H1 (cell line): ENCODE measurements at places on chromosomes 7 and 10. TPM values are rescaled to one million over a fixed set of nuclear protein-coding genes. Genes with fewer than 3 reads are reported as not detected.
A peak's percentile ranks its signal among the peaks of the same experiment; 100 is the strongest.

- no peaks in the 10 kb centered on the region for H3K36me3 ChIP-seq
- DNase-seq: no peak
- H3K27me3 ChIP-seq: no peaks in the 10 kb centered on the region
- H3K4me3 ChIP-seq: no peak overlapping the region
- H3K27ac ChIP-seq: no peak overlapping the region
These were observed 16.4 kb upstream of the ABCA13 start for GRCh38 chr7:48154792-48155413.

DNA sequence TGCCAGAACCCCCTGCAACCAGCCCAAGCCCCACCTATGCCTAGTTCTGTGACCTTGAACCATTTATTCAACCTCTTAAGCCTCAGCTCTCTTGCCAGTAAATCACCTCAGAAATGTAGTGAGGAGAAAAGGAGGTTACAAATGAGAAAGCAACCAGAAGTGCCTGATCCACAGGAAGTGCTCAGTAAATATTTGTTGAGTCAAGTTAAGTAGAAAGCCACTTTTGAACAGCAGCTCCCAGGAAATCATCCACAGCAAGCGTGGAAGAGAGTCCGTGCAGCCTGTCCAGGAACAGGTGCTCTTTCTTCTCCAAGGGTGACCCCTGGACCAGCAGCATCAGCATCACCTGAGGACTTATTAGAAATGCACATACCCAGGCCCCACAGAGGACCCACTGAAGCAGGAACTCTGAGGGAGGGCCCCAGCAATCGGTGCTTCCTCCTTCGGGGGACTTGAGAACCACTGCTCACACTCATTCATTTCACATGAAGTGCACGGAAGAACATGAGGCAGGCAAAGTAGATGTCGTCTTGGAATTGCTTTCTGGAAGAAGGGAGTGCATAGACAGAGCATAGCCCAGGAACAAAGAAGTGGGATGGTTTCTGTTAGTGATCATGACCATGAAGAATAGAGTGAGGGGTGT lies 6.3 kb upstream of the C10orf71 start:
- no peak for DNase-seq
- no peaks in the 10 kb centered on the region for H3K27me3 ChIP-seq
- no peaks in the 10 kb centered on the region for H3K36me3 ChIP-seq
- no peak overlapping the region for H3K27ac ChIP-seq

DNA sequence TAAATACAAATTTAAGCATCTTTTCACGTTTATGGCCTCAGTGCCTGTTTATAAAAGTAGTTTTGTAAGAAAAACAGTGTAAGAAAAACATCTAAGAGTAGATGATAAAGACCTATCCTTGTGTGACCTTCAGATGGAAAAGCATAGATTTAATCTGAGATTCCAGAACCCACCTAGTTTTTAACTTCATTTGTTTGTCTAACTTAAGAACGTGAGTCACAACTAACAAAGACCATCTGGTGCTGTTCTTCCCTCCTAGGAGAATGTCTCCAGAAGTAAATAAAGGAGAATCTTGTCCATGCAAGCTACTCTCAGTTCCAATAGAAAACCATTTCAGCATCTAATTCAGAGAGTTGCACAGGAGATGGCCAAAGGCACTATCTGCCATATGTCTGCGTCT lies 265.4 kb upstream of the C7orf33 start:
- no peak overlapping the region for H3K27ac ChIP-seq
- no peak for DNase-seq
- no peaks in the 10 kb centered on the region for H3K4me1 ChIP-seq
- no peaks in the 10 kb centered on the region for H3K27me3 ChIP-seq
- no peaks in the 10 kb centered on the region for H3K36me3 ChIP-seq

DNA sequence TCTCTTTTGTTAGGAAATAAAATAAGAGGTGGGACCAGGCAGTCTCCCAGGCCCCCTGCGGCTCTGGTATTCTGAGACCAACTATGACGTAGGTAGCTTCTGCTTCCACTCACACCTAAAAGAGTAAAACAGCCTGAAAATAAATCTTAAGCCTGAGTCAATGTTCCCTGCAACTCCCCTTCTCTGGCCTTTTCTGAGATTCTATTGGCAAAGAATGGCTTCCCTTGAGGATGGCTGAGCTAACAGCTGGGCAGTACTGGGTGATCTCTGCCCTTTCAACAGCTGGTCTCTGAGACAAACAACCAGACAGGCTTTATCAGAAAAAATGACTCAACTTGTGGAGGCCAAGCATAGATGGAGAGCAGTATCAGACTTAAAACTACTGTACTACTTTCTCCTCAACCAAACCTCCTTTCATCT lies 58.7 kb downstream of the CREB3L2 start:
- no peak overlapping the region for H3K27ac ChIP-seq
- no peaks in the 10 kb centered on the region for H3K27me3 ChIP-seq
- H3K36me3 ChIP-seq: no peaks in the 10 kb centered on the region; the same call in 1 of the 2 replicates
- no peak for DNase-seq
- H3K4me3 ChIP-seq: no peak overlapping the region
- no peaks in the 10 kb centered on the region; the same call in 1 of the 2 replicates for H3K4me1 ChIP-seq

- peaks cover 11% of the 10 kb centered on the region; the same call in 1 of the 2 replicates for H3K27me3 ChIP-seq
- no peaks in the 10 kb centered on the region for H3K36me3 ChIP-seq
- DNase-seq: no peak
- H3K27ac ChIP-seq: no peak overlapping the region
- H3K4me1 ChIP-seq: peaks cover 31% of the 10 kb centered on the region
- no peak overlapping the region for H3K4me3 ChIP-seq
These were observed 59.8 kb downstream of the C10orf105 start for GRCh38 chr10:71659737-71660136.

DNA sequence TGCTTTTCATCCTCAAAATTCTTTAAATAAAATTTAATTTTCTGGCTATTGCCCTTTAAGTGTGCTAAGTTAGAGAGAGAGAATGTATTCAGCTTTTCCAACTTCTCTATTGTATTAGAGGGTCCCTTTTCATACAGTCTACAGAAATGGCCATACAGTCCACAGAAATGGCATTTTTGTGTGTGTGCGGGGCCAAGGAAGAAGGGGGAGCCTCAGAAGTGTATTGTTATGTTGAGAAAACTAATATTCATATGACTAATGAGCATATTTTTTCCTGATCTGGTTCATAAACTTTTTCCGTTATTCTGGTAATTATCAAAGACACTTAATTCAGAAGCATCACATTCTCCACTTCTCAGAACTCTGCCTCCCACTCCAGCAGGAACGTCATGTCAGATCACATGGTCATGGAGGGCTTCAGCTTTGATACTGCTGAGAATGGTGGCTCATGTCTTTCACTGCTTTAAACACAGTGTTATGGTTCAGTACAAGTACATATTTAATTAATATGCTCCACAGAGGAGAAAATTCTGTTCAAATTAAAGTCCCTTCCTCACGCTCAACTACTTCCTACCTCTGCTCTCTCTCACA lies 37.1 kb downstream of the ELMO1 start:
- H3K4me1 ChIP-seq: no peaks in the 10 kb centered on the region; the same call in 1 of the 2 replicates
- no peak overlapping the region for H3K27ac ChIP-seq
- H3K36me3 ChIP-seq: no peaks in the 10 kb centered on the region
- no peak overlapping the region for H3K4me3 ChIP-seq

DNA sequence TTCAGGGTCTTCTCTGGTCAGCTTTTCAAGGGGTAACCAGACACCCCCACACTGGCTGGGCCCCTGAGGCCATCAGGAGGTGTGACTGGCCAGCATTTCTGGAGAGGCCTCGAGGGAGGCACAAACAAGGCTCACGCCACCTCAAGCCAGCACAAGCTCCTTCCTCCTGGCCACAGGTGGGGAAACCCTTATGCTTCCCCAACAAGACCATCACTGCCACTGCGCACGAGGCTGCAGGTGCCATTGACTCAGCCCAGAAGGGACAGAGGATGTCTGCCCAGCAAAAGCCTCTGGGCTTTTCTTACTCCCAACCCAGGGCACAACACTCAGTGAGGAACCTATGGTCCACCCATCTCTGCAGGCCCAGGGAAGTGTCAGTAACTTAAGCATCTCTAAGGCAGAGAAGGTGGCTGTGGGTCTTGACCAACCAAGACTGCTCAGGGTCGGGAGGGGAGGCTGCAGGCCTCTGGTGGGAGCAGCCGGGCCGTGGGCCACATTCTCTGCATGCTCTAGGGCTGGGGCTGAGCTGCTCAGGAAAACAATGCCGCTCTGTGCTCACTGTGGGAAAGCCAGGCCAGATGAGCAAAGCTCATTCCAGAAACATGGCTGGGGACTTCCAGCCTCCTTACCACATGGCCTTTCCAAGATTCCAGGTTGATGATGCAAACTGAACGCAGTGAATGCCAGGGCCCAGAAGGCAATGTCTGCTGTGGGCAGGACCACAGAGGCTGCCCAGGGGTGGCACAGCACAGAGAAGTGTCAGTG lies 24.2 kb upstream of the RASSF4 start:
- peak; percentile 29 for DNase-seq
- no peaks in the 10 kb centered on the region for H3K27me3 ChIP-seq
- no peak overlapping the region for H3K4me3 ChIP-seq
- H3K4me1 ChIP-seq: peaks cover 1% of the 10 kb centered on the region; the same call in 1 of the 2 replicates
- H3K27ac ChIP-seq: no peak overlapping the region

- H3K27ac ChIP-seq: no peak overlapping the region
- DNase-seq: peak; percentile 47
- no peak overlapping the region for H3K4me3 ChIP-seq
- H3K27me3 ChIP-seq: no peaks in the 10 kb centered on the region
- H3K4me1 ChIP-seq: peaks cover 13% of the 10 kb centered on the region
These were observed 12.1 kb downstream of the HKDC1 start for GRCh38 chr10:69232252-69232651.

GRCh38 chr7:77727936-77728701 lies 31.9 kb downstream of the RSBN1L start:
- H3K27ac ChIP-seq: peak overlapping the region; percentile 56; the same call in 1 of the 2 replicates
- no peaks in the 10 kb centered on the region for H3K36me3 ChIP-seq
- H3K27me3 ChIP-seq: no peaks in the 10 kb centered on the region
- H3K4me1 ChIP-seq: peaks cover 2% of the 10 kb centered on the region
- peak overlapping the region; percentile 20 for H3K4me3 ChIP-seq

DNA sequence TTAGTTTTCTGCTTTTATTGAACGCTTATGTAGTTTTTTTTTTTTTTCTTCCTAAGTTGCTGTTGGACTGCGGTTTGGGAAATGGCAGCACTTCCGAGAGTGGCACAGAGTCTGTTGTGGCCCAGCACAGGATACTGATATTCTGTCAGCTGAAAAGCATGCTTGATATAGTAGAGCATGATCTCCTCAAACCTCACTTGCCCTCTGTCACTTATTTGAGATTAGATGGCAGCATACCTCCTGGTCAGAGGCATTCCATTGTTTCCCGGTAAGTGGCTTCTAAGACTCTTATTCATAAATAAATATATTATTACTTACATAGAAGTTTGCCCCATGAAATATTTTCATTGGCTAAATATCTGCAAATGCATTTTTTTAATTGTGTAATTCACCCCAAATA lies 101.1 kb downstream of the BTAF1 start:
- no peak overlapping the region for H3K4me3 ChIP-seq
- H3K4me1 ChIP-seq: no peaks in the 10 kb centered on the region
- no peak for DNase-seq
- H3K36me3 ChIP-seq: peaks cover 31% of the 10 kb centered on the region
- H3K27ac ChIP-seq: no peak overlapping the region
- no peaks in the 10 kb centered on the region for H3K27me3 ChIP-seq

DNA sequence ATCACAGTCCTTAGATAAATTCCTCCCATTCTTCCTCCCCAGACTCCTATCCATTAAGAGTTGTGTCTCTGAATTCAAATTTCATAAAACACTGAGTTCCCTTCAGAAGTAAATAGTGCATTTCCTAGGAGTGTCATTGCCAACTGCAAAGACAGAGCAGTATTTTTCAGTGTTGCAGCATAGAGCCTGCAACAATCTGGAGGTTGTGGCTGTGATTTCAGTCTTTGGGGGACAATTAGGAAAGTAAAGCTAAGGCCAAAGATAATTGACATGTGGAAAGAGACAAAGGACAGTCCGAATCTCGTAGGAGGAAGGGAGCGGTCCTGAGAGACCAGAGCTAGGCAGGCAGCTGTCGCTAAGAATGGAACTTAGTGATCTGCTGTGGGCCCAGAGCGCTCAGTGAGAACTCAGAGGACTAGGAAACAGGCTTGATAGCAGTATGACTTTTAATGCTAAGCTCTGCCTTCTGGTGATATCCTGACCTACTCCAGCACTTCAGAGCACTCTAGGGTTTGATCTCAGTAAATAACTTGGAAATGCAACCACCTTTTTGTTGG lies 46.2 kb downstream of the PRPF18 start:
- no peaks in the 10 kb centered on the region for H3K27me3 ChIP-seq
- H3K4me3 ChIP-seq: no peak overlapping the region
- peaks cover 2% of the 10 kb centered on the region; the same call in 1 of the 2 replicates for H3K4me1 ChIP-seq
- H3K36me3 ChIP-seq: no peaks in the 10 kb centered on the region
- DNase-seq: no peak
- H3K27ac ChIP-seq: no peak overlapping the region

DNA sequence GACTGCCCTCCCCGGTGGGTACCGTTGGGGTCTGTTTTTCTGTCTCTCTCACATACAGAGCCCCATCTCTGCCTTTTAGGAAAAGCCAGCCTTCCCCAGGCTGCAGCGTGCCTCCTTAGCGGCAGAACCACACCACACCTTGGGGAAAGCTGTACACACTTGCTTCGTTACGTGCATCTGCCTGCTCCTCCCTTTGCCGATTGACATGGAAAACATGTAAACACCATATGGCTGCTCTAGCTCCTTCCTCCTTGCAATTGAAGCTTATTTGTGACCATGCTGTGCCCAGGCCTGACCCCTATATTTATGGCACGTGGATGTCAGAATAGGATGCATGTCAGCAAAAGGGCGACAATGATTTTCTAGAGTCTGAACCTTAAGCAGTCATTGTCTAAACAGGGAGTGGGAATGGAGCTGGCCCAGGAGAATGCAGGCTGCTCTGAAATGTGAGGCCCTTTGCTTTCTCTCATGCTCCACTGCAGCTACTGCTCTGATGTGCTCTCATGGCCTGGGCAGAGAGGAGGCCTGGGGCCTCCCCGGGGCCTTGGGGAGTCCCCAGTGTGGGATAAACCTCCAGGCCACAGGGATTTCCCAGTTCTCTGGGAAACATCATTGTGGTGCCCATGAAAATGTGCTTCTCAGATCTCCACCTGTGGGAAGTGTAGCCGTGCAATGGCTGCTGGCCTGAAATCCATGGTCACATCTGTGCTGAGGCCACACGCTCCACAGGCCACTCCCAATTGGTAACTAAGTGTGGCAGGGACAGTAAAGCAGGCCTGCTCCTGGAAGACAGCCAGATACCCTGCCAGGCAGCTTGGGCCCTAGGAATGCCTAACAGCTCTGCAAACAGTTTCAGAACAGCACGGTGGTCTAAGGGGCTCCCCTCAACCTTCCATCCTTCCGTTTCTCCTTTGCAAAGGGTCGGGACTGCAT lies 18.6 kb downstream of the PDE6C start:
- H3K36me3 ChIP-seq: no peaks in the 10 kb centered on the region
- H3K4me3 ChIP-seq: no peak overlapping the region
- DNase-seq: no peak
- H3K27me3 ChIP-seq: no peaks in the 10 kb centered on the region

- peak overlapping the region; percentile 26 for H3K4me3 ChIP-seq
- H3K36me3 ChIP-seq: no peaks in the 10 kb centered on the region
- H3K27me3 ChIP-seq: peaks cover 90% of the 10 kb centered on the region
- H3K4me1 ChIP-seq: peaks cover 34% of the 10 kb centered on the region
- no peak overlapping the region for H3K27ac ChIP-seq
These were observed 3.1 kb upstream of the ELFN1 start for GRCh38 chr7:1666823-1667565.

- no peak overlapping the region for H3K4me3 ChIP-seq
- H3K27me3 ChIP-seq: no peaks in the 10 kb centered on the region
- no peaks in the 10 kb centered on the region for H3K4me1 ChIP-seq
- no peak overlapping the region for H3K27ac ChIP-seq
These were observed 285.6 kb downstream of the HGF start for GRCh38 chr7:81484261-81484660.

GRCh38 chr10:18312374-18313139 lies 172.3 kb downstream of the CACNB2 start:
- H3K4me3 ChIP-seq: no peak overlapping the region
- no peaks in the 10 kb centered on the region for H3K4me1 ChIP-seq
- H3K36me3 ChIP-seq: no peaks in the 10 kb centered on the region
- DNase-seq: no peak

Gene LEP
- not detected in 2 replicates for total RNA-seq

Gene CHRM2
- total RNA-seq: 0.17 and 0.33 TPM in 2 replicates

Gene HTRA1
- 15.8 and 16.5 TPM in 2 replicates for total RNA-seq

Gene NRG3
- 4.3 and 5.0 TPM in 2 replicates for total RNA-seq
